Stimulated activated CD4-positive, alpha-beta T cell treated with anti-CD3 and anti-CD28 coated beads, Interleukin-12 subunit alpha, Interleukin-12 subunit beta, amount 100 ng/mL, for 24 hours (primary cell): ENCODE measurements at places on chromosomes 6 and 20.

GRCh38 chr6:131060311-131060710, 2.7 kb downstream of the EPB41L2 start:
- no peak for DNase-seq

DNA sequence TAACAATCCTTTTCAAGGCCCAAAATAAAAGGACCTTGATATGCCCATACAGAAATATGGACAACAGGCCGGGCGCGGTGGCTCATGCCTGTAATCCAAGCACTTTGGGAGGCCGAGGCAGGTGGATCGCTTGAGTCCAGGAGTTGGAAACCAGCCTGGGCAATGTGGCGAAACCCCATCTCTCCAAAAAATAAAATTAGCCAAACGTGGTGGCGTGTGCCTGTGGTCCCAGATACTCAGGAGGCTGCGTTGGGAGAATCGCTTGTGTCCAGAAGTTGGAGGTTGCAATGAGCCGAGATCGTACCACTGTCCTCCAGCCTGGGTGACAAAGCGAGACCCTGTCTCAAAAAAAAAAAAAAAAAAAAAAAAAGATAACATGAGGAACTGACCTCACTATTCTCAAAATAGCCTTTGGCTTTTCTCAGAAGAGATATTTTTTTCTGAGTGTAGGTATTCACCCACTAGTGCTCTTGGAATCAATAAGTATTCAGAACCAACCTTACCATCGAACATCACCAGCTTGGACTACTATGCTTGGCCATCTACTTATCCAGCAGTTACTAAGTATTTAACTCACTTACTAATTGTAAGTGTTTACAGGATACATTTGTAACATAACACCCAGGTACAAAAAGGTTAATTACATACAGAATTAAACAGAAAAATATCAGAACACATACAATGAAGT, 99.2 kb downstream of the OR2B2 start:
- no peak for DNase-seq

DNA sequence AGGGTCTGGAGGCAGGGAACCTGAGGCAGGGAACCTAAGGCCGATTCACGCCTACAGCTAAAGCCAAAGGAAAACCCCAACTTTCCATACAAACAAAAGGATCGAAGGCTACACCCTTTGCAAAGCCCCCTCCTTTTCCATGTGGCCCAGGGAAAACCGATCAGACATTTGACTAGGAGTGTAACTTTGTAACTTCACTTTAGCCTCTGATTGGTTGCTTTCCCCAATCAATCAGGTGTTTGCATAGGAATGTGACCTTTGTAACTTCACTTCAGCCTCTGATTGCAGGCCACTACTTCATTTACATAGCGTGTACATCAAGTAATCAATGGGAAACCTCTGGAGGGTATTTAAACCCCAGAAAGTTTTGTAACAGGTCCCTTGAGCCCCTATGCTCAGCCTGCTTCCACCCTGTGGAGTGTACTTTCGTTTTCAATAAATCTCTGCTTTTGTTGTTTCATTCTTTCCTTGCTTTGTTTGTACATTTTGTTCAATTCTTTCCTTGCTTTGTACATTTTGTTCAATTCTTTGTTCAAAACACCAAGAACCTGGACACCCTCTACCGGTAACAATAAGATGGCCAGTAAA, 43.3 kb downstream of the CHD6 start:
- no peak for DNase-seq

DNA sequence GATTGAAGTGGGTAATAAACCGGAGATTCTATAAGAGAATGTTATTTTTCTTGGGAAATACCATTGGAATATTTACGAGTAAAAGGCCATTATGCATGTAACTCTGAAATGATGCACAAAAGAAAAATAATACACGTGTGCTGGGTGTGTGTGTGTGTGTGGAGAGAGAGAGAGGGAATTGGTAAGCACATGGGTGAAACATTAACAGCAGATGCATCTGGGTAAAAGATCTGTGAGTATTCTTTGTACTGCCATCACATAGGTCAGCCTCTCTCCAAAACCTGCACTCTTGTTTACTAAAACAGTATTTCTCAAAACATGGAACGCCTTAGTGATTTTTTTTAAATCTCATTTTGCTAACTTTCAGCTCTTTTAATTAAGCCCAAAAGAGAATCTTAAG, 28.9 kb downstream of the EYA2 start:
- no peak for DNase-seq

- DNase-seq = no peak
Observed at GRCh38 chr6:148470156-148470555, 127.5 kb downstream of the SASH1 start.

GRCh38 chr6:5466281-5467136, 205.2 kb downstream of the FARS2 start:
- no peak for DNase-seq

DNA sequence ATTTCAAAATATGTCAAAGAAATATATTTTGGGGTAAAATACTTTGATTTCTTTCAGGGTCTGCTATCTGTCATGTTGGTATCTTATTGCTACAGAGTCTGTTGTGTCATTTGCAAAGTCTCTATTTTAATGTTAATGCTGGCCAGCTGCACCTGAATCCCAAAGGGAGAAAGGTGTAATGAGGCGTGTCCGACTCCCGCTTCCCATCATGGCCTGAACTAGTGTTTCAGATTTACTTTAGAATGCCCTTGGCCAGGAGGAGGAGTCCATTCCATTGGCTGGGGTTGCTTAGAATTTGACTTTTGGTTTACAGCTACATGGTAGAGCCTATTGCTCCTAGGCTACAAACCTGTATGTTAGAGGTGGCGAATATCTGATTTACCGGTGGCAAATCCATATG, 69.3 kb downstream of the FAM50B start:
- DNase-seq = no peak
